ENCODE measurements at places on chromosomes 5 and 9. TPM values are rescaled to one million over a fixed set of nuclear protein-coding genes. Genes with fewer than 3 reads are reported as not detected.
A peak's percentile ranks its signal among the peaks of the same experiment; 100 is the strongest.

Gene MIGA2
- total RNA-seq = 40.7 TPM

Gene PLPP7
- total RNA-seq = not detected

Gene HAVCR2
- total RNA-seq = 0.25 TPM

GRCh38 chr5:78056901-78057514, 237.5 kb downstream of the AP3B1 start:
- no peaks in the 10 kb centered on the region for H3K4me1 ChIP-seq
- no peak for DNase-seq
- no peaks in the 10 kb centered on the region for H3K27me3 ChIP-seq
- no peak overlapping the region for H3K4me3 ChIP-seq
- no peak overlapping the region for H3K27ac ChIP-seq

DNA sequence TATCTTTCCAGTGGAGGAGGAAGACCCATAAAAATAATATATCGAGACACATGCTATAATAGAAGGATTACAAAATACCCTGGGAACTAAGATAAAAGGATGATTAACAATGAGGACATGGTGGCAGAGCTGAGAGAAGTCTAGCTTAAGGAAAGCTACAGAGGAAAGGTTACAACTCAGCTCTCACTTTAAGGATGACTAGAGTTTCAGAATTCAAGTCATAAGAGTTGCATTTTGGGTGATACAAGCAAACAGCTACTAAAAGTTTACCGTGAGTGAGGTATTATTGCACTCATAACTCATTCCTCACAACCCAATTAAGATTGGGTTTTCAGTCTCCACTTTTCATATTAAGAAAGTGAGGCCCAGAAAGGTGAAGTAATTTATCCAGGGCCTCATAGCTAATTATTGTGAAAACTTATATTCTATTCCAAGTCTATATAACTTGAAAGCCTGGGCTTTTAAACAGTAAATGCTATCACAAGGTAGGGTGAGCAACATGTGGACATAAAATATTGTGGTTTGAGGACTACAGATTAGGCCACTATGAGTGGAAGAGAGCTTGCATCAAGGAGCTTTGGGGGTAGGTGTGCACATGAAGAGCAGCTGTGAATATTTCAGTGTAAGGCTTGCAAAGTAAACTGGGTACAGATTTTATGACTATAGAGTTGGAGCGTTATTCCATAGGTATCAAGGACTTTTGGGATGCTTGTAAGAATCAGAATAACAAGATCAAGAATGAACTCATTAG, 28.0 kb downstream of the JAKMIP2 start:
- DNase-seq = no peak
- H3K36me3 ChIP-seq = no peaks in the 10 kb centered on the region
- no peaks in the 10 kb centered on the region for H3K4me1 ChIP-seq
- no peak overlapping the region for H3K27ac ChIP-seq

DNA sequence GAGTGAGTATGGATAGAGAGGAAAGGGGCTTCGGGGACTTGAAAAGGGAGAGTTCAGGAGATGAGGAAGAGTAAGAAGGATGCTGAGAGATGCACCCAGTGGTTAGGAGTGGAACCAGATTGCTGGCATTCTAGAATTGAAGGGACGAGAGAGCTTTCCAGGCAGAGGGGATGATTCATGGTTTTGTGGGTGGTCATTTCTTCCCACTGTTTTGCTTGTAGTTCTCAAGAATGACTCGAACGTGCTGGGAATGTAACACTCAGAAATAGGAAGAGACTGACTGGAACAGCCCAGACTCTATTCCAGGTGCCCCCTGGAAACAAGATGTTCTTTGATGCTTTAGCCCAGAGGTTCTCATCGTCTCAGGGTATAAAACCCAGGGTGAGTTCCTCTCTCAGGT, 294.2 kb downstream of the ICE1 start:
- no peak overlapping the region for H3K27ac ChIP-seq
- H3K4me1 ChIP-seq = peaks cover 4% of the 10 kb centered on the region
- DNase-seq = no peak
- H3K4me3 ChIP-seq = no peak overlapping the region
- no peaks in the 10 kb centered on the region for H3K36me3 ChIP-seq

GRCh38 chr9:2027543-2028160, 12.5 kb downstream of the SMARCA2 start:
- H3K4me3 ChIP-seq = no peak overlapping the region
- H3K27me3 ChIP-seq = no peaks in the 10 kb centered on the region
- no peaks in the 10 kb centered on the region for H3K36me3 ChIP-seq
- no peaks in the 10 kb centered on the region for H3K4me1 ChIP-seq
- DNase-seq = no peak
- no peak overlapping the region for H3K27ac ChIP-seq

GRCh38 chr9:5805478-5805877, 27.4 kb downstream of the ERMP1 start:
- DNase-seq = no peak
- no peak overlapping the region for H3K27ac ChIP-seq
- H3K4me1 ChIP-seq = 0 out of 2 replicates have a peak, but pooled peaks cover 6% of the 10 kb centered on the region

DNA sequence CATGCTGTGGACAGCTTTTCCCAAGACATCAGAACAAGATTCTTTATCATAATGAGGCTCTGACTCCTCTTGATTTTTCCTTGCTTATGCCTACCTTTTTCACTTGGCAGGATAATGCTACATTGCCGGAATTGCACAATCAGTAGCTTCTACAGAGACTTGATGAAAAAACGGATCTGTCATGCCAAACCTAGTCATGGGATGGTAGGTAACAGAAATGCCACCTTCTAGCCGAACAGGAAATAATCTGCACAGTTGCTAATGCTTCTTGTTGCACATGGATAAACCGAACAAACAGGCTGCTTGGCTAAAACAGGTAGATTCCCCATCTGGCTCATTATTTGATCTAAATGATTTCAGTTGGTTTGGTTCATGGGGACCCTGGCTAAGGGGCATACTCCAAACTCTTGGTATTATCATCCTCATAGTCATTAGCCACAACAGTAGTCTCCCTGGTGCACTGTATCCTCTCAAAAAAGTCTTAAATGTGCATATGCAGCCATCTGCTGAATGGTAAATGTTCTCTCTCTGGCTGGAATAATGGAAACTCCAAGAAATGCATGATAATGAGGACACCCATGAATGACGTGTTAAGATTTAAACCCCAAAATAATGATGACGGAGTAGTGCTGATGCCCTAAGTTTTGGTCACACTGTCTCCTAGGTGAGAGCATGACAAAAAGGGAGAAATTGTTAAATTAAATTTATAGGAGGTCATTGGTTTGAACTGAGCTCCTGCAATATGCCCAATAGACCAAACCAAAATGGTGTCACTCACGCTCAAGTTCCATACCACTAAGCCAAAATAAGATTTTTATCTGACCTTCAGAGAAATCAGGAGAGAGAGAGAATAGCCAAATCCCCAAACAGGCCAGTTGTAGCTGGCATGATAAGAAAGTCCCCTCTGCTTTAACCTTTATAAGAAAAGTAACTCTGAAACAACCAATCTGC, 47.0 kb downstream of the RAPGEF1 start:
- H3K4me1 ChIP-seq = no peaks in the 10 kb centered on the region
- no peak overlapping the region for H3K27ac ChIP-seq
- no peak overlapping the region for H3K4me3 ChIP-seq

GRCh38 chr9:115261656-115262081, 143.7 kb upstream of the TNC start:
- H3K4me3 ChIP-seq = no peak overlapping the region
- H3K27me3 ChIP-seq = no peaks in the 10 kb centered on the region
- H3K4me1 ChIP-seq = peaks cover 48% of the 10 kb centered on the region
- DNase-seq = no peak

GRCh38 chr5:40518485-40518917, 161.2 kb upstream of the PTGER4 start:
- H3K27ac ChIP-seq = peak overlapping the region; percentile 84
- H3K27me3 ChIP-seq = no peaks in the 10 kb centered on the region
- no peak overlapping the region for H3K4me3 ChIP-seq
- H3K4me1 ChIP-seq = peaks cover 33% of the 10 kb centered on the region
- DNase-seq = peak; percentile 96

- H3K27me3 ChIP-seq = no peaks in the 10 kb centered on the region
- H3K27ac ChIP-seq = no peak overlapping the region
- no peak for DNase-seq
- no peak overlapping the region for H3K4me3 ChIP-seq
Observed at GRCh38 chr9:4119778-4120554, 179.9 kb downstream of the GLIS3 start.
